ENCODE measurements at places on chromosomes 3 and 15. TPM values are rescaled to one million over a fixed set of nuclear protein-coding genes. Genes with fewer than 3 reads are reported as not detected.

The HES1 gene
- 40.3 TPM for total RNA-seq

The GRK7 gene
- 0.10 TPM for total RNA-seq

The KNG1 gene
- not detected for total RNA-seq

The PPARG gene
- 3.2 TPM for total RNA-seq

The SGO1 gene
- total RNA-seq, result 8.1 TPM

The SELENOK gene
- 36.6 TPM for total RNA-seq

The SMCO1 gene
- total RNA-seq, result not detected

The CCDC39 gene
- total RNA-seq, result 0.46 TPM

The FBXW12 gene
- not detected for total RNA-seq

The GCNT3 gene
- total RNA-seq, result not detected

The GOLGA6L10 gene
- total RNA-seq, result 0.28 TPM

The SCAANT1 gene
- not detected for total RNA-seq

The ITIH1 gene
- not detected for total RNA-seq

The NECTIN3 gene
- total RNA-seq, result 28.5 TPM

The GP5 gene
- total RNA-seq, result 0.23 TPM

The SNTN gene
- total RNA-seq, result not detected

The PLA2G4E gene
- not detected for total RNA-seq

The PLAAT1 gene
- total RNA-seq, result 1.7 TPM

The TRIM59 gene
- 12.8 TPM for total RNA-seq

The ZIC4 gene
- total RNA-seq, result 2.2 TPM

The GADL1 gene
- not detected for total RNA-seq

The PP2D1 gene
- total RNA-seq, result not detected

The CHRNA3 gene
- total RNA-seq, result 0.74 TPM

The CAMK2N2 gene
- total RNA-seq, result not detected

The TPRG1 gene
- 2.1 TPM for total RNA-seq

The LRRC28 gene
- total RNA-seq, result 33.0 TPM

The PDZRN3 gene
- 1.3 TPM for total RNA-seq

The CELSR3 gene
- 7.6 TPM for total RNA-seq

The EOMES gene
- 5.1 TPM for total RNA-seq

The CFAP20DC gene
- total RNA-seq, result 4.2 TPM

The C3orf70 gene
- 1.4 TPM for total RNA-seq

The CHRM5 gene
- not detected for total RNA-seq

The FAM81A gene
- total RNA-seq, result 0.23 TPM

Data from endothelial cell (in vitro differentiated cells).